ENCODE measurements at places on chromosomes 7 and 10. TPM values are rescaled to one million over a fixed set of nuclear protein-coding genes. Genes with fewer than 3 reads are reported as not detected.

DNA sequence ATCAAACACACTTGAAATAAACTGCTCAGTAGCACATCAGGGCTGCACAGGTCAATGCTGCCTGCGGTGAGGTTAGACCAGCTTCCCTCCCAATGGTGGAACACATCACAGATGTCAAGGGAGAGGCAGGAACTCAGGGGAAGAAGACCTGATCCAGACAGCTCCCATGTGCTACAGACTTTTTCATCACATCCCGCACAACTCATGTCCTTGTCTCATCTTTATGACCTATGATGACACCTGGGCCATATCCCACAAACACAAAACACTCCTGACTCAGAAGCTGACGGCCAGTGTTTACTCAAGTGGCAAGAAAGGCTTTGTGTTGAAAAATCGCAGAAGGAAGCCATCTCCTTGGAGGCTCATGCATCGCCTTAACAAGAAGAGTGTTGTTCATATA, 91.6 kb downstream of the HTR5A start:
- no peak for DNase-seq

- no peak for DNase-seq
Measured at GRCh38 chr7:142948603-142949002, 9.3 kb downstream of the LLCFC1 start.

The EXOC4 gene
- 136 TPM for total RNA-seq

The OR13A1 gene
- total RNA-seq: 0.33 TPM

The CFAP58 gene
- total RNA-seq: 0.98 TPM

Data from breast epithelium (tissue), 4 donors.